ENCODE measurements at places on chromosomes 3 and 15.

DNA sequence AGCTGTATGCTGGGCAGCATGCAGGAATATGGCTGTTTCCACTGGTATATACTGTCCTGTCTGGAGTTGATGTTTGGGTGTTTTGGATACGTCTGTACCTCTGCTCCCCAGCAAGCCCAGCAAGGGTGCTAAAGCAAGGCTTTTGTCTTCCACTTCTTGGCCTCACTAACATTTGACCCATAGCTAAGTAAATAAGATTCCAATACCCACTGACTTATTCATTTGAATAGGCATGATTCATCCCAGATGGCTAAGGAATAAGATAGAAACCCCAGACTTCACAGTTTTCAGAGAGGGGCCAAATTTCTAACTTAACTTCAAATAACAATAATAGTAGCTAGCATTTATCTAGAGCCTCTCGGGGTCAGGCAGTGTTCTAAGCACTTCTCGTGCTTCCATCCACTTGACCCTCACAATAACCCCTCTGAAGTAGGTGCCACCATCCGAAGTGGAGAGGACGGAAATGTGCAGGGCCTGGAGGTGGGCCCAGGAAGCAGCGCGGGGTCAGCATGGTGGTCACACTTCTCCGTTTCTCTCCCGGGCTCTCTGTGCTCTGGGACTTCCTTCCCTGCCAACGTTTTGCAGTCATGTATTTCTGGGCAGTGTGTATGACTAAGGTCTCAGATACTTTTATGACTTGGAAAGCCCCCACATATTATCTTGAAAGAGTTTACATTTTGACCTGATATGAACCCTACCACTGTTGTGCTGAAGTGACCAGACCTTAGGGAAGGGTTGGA, 39.3 kb downstream of the LRRK1 start:
- peak; percentile 76 for DNase-seq

GRCh38 chr3:59380146-59380545, 330.3 kb upstream of the CFAP20DC start:
- no peak for DNase-seq

DNA sequence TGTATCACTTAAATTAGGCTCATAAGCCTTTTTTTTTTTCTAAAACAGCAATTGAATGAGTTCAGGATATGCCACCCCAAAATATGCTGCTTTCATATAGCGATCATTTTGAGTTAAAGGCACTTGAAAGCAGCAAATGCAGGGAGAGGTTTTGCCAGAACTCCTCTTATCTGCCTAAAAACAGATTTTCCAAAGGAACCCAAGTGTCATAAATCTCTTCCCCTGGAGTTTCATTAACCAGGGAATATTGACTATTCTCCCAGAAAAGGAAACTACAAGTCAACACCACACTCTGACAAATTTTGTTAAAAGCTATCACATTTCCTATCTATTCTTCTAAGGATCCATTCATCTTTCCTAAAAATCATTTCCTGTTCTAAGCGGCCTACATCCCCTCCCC, 11.3 kb downstream of the DNAAF4 start:
- DNase-seq = no peak

- no peak for DNase-seq
These were observed 27.0 kb upstream of the TSPAN3 start for GRCh38 chr15:77097921-77098320.

DNA sequence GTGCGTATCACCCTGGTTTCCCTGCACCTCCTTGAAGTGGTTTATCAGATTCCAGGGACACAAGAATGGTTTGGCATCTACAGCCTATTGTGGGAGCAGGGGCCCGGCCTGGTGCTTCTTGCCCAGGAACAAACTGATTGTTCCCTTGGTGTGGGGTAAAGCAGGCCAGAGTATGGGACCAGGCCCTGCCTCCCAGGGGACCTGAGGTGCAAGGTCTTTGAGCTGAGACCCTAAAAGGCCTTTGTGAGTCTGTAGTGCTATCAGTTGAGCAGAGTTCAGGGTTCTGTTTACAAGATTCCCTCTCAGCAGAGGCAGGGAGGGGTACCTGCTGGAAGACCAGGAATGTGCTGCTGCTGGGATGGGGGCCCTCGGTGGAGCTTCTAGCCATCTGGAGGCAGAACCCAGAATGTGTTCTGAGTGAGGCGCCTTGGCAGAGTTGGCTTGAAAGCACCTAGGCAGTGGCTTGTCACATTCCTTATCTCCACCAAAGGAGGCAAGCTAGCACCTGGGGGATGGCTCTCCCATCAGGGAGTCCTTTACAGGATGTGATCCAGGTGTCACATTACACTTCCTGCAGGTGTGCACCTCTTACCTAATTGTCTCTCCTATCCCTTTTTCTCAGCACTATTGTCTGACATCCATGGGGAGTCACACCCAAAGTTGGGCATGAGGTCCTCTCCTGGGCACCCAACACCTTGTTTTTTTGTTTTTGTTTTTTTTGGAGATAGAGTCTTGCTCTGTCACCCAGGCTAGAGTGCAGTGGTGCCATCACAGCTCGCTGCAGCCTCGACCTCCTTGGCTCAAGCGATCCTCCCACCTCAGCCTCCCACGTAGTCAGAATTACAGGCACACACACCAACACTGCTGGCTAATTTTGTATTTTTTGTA, 13.1 kb downstream of the FLNB start:
- no peak for DNase-seq

- DNase-seq = peak; percentile 15
These were observed 250.5 kb downstream of the ADAMTSL3 start for GRCh38 chr15:83904107-83905040.

DNA sequence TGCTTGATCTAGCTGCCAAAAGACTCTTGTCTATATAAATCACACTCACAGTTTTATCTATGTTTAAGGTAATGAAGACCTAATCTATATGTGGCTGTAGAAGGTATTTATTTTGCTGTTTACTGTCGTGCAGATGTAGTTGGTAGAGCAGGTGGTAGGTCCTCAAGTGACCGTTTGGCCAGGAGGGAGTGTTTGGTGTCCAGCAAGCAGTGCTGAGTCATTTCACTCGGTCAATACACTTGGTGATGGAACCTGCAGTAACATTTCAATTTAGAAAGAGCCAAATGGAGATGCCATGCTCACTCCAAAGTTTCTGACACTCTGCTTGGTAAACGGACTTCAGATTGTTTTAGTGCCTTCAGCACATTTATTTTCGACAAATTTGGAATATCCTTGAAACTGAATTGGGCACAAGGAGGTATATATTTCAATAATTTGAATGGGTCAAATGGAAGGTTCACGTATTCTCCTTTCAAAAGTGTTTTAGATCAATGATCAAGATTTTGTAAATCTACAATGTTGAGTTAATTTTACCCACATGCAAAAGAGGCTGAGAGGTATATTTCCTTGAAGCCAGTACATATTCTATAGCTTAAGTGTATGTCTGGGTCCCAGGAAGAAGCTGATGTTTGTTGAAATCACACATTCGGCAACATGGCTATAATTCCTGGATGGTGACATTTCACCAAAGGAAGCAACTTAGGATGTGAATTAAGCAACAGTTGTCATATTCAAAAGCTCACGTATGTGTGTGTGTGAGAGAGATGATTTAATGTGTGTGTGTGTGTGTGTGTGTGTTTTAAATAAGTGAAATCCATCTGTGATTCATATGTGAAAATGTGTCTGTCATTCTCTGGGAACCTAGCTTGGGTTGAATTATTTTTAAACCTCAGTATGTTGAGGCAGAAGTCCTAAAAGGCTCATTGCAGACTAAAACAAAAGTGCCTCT, 7.7 kb upstream of the CX3CR1 start:
- no peak for DNase-seq

DNA sequence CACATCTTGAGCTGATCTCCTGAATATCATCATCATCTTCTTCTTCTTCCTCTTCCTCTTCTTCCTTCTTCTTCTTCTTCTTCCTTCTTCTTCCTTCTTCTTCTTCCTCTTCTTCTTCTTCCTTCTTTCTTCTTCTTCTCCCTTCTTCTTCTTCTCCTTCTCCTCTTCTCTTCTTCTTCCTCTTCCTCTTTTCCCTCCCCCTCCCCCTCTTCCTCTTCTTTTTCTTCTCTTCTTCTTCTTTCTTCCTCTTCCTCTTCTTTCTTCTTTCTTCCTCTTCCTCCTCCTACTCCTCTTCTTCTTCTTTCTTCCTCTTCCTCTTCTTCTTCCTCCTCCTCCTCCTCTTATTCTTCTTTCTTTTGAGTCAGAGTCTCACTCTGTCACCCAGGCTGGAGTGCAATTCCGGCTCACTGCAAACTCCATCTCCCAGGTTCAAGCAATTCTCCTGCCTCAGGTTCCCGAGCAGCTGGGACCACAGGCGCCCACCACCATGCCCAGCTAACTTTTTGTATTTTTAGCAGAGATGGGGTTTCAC, 197.9 kb upstream of the NANOGP8 start:
- no peak for DNase-seq

DNA sequence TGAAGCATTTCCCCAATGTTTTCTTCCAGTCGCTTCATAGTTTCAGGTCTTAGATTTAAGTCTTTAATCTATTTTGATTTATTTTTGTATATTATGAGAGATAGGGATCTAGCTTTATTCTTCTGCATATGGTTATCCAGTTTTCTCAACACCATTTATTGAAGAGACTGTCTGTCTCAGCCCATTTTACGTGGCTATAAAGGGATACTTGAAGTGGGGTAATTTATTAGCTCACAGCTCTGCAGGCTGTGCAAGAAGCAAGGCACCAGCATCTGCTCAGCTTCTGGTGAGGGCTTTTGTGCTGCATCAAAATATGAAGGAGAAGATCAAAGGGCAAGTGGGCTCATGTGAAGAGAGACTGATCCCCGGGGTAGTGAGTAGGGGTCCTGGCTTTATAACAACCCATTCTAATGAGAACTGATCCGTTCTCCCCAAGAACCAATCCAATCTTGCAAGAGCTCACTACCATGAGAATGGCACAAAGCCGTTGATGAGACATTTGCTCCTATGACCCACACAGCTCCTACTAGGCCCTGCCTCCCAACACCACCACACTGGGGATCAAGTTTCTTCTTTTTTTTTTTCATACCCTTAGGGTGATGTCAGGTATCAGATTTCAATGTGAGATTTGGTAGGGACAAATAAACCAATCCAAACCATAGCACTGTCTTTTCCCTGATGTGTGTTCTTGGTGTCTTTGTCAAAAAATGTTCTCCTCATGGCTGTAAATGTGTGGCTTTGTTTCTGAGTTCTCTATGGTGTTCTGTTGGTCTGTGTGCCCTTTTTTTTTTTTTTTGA, 63.2 kb downstream of the IQGAP1 start:
- DNase-seq = peak; percentile 83

GRCh38 chr3:53159156-53160060, 1.6 kb upstream of the PRKCD start:
- no peak for DNase-seq

GRCh38 chr15:44427756-44428724, 611 bp downstream of the CTDSPL2 start:
- DNase-seq = peak; percentile 10

DNA sequence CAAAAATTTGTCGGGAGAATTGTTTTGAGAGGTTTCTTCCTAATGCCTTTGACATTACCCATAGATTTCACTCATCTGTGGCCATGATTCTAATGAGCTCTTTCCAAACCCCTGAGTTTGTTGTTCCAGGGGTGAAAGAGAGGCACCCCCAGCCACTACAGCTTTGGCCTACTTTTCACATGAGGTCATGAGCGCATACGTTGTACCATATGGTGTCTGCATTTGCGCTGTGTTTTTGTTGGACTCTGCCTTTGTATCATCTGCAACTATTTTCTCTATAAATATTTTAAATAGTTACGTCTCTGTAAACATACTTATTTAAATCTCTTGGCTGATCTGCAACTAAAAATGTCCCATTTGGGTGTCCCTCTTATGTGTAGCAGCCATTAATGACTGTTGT, 107.9 kb downstream of the LRTM1 start:
- no peak for DNase-seq

- no peak for DNase-seq
These were observed 173.5 kb upstream of the NDN start for GRCh38 chr15:23860290-23861245.

GRCh38 chr15:83919978-83920510, 266.1 kb downstream of the ADAMTSL3 start:
- DNase-seq = no peak

DNA sequence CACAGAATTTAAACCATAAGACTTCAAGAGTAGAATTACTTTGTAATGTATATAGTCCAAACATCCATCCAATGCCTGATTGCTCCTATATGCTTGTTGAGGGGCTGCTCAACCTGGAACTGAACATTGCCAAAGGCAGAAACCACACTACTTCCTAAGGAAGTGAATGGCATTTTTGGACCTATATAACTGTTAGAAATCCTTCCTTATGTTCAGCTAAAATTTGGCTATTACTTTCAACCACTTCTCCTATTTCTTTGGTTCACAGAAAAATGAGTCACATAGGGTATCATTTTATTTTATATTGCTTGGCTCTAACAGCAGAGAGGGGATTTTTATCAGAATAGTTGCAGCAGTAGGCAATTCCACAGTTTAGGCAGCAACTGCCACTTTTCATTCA, 342.1 kb downstream of the SLC9A9 start:
- DNase-seq = no peak

- DNase-seq = peak; percentile 51
These were observed 123.3 kb downstream of the XXYLT1 start for GRCh38 chr3:195147649-195148080.

- peak; percentile 80 for DNase-seq
These were observed 459.2 kb upstream of the ALCAM start for GRCh38 chr3:104907507-104907906.

DNA sequence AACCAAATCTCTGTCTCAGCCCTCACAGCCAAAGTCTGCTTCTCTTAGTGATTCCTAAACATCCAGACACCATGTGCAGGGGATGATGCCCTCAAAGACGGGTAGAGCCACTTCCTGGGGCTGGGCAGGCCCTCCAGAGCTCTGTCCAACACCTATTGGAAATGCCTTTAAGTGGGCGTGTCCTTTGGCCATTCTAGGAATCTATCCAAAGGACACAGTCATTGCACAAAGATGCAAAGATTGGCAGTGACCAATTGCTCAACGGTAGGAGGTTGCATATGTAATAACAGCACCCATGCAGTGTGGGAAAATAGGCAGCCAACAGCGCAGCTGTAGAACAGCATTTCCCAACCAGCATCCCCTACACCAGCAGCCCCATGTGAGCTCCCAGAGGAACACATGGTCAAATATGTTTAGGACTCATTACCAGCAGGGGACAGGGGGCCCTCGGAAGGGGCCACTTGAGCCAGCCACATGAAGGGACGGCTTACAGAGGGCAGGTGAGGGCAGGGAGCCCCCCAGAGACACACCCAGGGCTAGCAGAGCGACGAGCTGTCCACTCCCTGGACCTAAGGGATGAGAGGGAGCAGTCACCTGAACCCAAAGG, 142.8 kb upstream of the IQSEC1 start:
- DNase-seq = peak; percentile 60

DNA sequence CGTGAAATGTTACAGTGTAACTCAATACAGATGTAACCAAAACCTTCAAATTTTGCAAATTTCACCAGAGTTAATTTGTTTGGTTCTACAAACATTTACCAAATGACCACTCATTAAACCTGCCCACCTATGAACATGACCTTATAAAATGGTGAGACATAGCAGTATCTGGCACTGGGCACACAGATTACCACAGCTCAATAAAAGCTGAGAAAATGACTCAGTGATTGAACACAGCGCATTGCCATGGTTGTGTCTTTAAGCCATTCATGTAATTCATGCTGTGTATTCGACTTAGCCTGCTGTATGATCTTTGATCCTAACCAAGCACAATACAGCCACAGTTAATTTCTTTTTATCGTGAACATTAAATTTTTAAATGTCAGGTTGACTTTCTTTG, 11.3 kb downstream of the PPARG start:
- no peak for DNase-seq

- DNase-seq = no peak
These were observed 29.7 kb downstream of the HDC start for GRCh38 chr15:50235794-50236193.

Data from astrocyte of the spinal cord (primary cell).